Glutamatergic neuron (in vitro differentiated cells): ENCODE measurements at places on chromosomes 4 and X.
A peak's percentile ranks its signal among the peaks of the same experiment; 100 is the strongest.

- peak; percentile 65 for DNase-seq
Observed at GRCh38 chr4:86594559-86595425, 677 bp downstream of the PTPN13 start.

DNA sequence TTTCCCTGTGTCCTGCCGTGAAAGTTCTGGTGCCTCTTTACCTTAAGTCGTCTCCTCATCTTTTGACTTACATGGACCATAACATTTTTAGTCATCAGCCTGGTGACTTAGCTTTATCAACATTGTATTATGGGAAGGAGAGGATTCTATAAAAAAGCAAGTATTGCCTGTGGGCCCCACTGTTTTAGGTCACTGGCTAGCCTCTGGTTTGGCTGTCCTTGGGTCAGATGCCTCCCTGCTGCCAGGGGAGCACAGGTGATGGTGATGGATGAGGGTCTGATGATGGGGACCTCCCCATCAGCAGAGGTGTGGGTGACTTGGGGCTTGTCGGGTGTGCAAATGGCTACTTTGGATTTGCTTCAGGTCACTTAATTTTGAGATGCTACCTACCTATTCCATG is 51.8 kb downstream of the FAM193A start:
- no peak for DNase-seq

DNA sequence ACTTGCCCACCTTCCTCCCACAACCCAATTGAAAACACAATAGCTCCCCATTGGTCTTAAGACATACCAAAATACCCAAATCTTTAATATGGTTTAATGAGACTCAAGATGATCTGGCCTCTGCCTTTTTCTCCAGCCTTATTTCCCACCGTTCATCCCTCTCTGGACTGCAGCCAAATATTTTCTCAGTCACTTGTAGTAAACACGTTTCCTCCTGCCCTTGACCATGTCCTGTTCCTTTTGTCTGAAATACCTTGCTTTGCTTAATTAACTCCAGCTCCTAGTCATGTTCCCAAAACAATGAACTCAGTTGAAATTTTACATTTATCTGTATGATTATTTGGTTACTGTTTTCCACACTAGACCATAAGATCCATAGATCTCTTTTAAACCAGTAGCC is 8.4 kb upstream of the NUP54 start:
- no peak for DNase-seq

- DNase-seq = no peak
Observed at GRCh38 chr4:143215873-143216272, 31.2 kb downstream of the USP38 start.

- DNase-seq = no peak
Observed at GRCh38 chr4:41135801-41136200, 78.5 kb downstream of the APBB2 start.

DNA sequence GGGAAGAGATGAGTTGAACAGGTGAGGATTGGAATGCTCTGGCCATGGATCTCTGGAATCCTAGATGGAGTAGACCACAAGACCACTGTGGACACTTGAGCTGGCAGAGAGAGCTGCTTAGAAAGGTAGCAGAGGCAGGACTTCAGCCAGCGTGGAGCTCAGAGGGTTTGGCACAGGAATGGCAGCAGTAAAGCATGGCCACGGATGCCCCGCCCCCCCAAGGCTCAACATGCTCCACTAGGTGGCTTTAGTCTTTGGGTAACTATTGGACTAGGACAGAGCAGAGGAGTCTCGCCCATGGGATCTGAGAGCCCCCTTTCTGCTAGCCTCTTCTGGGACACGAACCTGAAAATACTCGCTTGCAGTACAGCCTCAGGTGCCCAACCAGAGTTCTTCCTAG is 150.1 kb upstream of the NEIL3 start:
- no peak for DNase-seq

- DNase-seq = no peak
Observed at GRCh38 chr4:101032541-101032940, 314.8 kb downstream of the PPP3CA start.

- no peak for DNase-seq
Observed at GRCh38 chr4:89358935-89359638, 51.5 kb upstream of the GPRIN3 start.

GRCh38 chrX:131136776-131137175 is 78.6 kb downstream of the ARHGAP36 start:
- no peak for DNase-seq

- no peak for DNase-seq
Observed at GRCh38 chr4:130424211-130424610, 1328.3 kb downstream of the C4orf33 start.

DNA sequence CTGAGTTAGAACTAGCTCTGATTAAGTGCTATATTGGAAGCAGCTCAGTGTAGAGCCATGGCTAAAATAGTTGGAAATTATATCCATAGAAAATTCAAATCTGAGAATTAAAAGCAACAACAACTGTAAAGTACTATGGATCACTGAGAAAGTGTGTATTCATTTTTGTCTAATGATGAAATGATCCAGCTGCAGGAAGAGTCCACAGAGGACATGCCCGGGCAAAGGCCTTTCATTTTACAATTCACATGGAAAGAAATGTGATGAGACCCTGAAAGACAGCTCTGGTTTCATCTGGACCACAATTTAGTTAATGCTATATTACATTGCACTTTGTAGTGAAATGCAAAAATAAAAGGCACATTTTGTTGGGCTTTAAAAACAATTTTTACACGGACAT is 196.8 kb upstream of the FAT1 start:
- DNase-seq = no peak

DNA sequence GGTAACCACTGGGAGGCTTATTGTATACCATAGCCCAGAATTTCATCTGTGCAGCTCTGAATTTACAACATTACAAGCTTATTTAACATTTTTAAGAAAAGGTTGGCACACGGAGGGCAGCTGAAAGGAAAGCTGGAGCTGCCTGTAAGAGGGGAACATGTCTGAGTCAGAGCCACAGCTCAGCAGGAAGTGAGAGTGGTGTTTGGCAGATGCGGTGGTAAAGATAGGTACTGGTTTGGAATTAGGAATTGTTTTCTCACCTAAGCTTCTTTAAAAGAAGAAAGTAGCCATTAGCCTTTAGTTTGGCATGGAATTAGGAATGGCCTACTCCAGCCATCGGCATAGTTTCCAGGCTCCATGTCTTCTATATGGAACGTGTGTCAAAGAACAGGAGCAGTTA is 172.5 kb upstream of the ANXA3 start:
- no peak for DNase-seq

DNA sequence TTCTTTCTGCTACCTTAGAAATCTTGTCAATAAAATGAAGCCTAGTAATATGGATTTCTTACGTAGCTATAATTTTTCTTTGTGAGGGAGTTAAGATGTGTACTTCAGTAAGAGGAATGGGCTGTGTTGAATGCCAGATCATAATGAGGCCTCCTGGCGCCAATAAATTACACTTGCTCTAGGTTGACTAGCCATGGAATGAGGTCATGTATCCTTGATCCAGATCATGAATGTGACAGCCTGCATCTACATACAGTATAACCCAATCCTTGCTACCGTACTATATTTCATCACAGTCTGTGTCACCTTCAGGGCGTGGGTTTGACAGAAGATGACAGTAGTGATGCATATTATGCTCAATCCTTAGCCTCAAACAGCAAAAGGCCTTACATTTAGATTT is 36.2 kb downstream of the NHS start:
- no peak for DNase-seq

DNA sequence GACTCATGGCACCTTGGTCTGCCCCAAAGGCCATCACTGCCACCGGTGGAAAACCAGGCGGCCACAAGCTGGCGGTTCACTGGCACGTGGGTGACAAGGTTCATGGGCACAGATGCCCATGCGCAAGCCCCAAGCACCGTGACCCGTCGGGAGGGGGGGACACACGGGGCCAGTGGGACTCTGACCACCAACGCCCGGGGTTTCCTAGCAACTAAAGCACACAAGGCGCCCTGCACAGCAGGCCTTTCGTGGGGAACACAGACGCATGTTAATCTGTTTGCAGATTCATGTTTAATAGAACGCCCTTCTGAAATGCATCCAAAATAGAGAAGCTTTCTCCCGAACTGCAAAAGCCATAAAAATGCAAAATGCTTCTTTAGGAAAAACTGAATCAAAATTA is 43.9 kb downstream of the FAM53A start:
- DNase-seq = no peak

- no peak for DNase-seq
Observed at GRCh38 chrX:17433965-17434364, 59.0 kb downstream of the NHS start.
